T-helper 9 cell (primary cell): ENCODE measurements at places on chromosomes 16 and 17.

GRCh38 chr16:49048557-49048956 is 233.1 kb downstream of the CBLN1 start:
- no peak for DNase-seq

DNA sequence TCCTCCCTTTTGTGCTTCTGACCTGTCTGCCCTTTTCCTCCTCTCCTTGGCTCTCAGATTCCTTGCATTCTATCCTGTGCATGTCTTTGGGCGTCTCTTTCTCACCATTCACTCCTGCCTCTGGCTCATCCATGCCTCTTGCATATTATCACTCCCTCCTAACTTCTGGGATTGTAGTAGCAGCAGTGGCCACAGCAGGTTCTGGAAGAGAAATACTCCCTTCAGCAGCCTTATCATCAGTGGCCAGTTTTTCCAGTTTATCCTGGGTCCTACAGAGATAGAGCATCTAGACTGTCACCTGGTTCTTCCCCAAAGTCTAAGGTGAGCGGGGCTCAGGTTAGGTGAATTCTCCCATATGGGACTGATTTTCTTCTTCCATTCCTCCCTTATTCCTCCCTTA is 354.0 kb upstream of the CCL2 start:
- DNase-seq = no peak

DNA sequence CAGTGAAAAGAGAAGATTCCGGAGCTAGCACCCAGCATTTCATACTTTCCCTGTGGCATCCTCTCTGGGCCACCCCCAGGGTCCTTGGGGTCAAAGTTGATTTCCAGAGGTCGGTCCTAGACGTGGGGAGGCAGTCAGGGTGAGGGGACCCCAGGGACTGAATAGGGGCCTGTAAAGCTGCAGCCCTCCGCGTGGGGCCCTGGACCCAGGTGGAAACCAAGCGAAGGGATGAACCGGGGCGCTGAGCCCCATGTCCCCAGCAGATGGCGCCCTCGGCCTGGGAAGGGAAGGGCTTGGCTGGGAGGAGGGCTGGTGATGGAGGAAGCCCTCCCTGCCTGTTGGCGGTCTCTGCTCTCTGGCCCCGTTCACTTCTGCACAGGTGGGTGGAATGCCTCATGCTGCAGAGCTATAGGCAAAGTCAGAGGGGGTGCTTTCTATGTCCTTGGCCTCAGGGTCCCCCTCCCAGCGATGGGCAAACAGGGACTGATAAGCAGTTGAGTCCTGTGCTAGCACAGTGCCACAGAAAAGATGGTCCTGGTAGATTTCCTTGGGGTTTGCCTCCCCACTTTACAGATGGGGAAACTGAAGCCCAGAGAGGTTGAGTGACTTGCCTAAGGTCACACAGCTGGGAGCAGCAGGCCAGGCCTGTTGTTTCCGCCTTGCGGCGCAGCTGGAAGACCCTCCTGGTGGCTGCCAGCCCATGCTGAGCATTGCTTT is 163.4 kb upstream of the CIBAR2 start:
- DNase-seq = peak; percentile 51

- no peak for DNase-seq
Measured at GRCh38 chr17:43412166-43412565, 13.4 kb downstream of the ARL4D start.

DNA sequence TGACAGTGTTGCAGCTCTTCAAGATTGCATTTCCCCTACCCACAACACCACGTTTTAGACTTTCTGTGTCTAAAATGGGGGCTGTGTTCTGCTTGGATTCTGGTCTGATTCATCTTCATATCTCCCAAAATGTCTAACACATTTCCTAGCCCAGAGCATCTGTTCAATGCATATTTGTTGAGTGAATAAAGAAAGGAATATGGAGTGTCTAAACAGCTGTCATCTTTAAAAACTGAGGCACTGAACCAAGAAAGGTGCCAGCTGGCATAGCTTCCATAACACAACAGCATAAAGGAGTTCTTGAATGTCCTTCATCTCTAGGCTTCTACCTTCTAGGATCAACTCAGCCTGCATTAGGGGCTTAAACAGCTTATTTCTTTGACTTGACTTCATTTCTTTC is 67.4 kb downstream of the CDH11 start:
- no peak for DNase-seq

GRCh38 chr17:50044483-50044882 is 11.4 kb upstream of the ITGA3 start:
- DNase-seq = no peak

- DNase-seq = no peak
Measured at GRCh38 chr16:68927018-68927417, 83.7 kb downstream of the TANGO6 start.

DNA sequence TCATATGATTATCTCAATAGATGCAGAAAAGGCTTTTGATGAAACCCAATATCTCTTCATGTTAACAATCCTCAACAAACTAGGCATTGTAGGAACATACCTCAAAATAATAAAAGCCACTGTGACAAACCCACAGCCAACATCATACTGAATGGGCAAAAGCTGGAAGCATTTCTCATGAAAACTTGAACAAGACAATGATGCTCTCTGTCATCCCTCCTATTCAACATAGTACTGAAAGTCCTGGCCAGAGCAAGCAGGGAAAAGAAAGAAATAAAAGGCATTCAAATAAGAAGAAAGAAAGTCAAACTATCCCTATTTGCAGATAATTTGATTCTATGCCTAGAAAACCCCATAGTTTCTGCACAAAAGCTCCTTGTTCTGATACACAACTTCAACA is 999.2 kb upstream of the GOT2 start:
- no peak for DNase-seq

DNA sequence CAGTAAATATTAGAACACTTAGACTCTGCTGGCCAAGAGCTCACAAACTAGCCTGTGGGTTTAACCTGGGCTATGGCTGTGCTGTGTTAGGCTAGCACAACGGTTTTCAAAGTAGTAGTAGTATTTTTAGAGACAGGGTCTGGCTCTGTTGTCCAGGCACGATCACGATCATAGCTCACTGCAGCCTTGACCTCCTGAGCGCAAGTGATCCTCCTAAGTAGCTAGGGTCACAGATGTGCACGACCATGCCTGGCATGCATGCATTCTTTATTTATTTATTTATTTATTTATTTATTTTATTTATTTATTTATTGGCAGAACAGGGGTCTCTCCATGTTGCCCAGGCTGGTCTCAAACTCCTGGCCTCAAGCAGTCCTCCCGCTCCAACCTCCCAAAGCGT is 10.3 kb downstream of the MRPL27 start:
- no peak for DNase-seq

DNA sequence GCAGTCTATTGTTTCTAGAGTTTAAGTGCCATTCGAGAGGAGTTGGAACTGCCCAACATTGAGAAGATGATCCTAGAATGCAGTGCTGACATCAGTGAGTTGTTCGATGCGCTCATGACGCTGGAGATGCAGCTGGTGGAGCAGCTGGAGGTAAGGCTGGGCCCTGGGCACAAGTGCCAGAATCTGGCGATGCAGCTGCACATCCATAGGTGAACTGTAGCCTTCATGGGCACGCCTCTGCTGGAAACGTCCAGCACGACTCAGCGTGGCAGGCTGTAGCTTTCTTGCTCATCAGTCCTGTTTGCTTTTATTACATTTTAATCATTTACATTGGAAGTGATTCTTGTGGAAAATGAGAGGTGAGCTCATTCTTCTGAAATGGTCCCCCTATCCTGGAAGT is 31.7 kb downstream of the DRC3 start:
- no peak for DNase-seq

DNA sequence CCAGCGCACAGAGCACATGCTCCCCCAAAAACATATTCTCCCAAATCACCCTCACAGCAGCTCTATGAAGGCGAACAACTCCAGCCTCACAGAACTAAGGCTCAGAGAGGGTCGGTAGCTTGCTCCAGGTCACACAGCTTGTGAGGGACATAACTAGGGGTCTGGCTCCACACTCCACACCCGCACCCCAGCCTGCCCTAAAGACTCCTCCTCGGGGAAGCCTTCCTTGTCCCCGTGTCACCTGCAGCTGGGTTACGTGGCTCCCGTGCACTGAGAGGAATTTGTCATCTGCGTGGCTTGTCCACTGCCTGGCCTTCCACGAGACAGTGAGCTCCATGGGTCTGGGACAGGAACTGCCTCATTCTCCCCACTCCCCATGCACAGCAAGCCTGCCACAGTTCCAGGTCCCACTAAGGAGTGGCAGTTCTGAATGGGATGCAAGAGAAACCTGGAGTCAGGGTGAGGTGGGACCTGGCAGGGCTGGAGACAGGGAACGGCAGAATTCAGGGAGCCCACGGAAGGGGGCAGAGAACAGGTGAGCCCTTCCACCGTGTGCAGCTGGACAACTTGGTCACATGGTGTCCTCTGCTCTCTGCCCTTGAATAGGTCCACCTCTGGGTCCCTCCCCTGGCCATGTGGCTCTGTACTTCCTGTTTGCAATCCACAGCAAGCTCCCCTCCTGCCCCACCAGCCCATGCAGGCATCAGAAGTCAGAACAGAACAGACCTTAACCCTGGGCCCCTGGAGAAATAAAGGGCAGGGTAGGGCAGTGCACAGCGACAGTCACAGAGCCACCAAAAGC is 27.4 kb downstream of the TNFRSF13B start:
- no peak for DNase-seq

DNA sequence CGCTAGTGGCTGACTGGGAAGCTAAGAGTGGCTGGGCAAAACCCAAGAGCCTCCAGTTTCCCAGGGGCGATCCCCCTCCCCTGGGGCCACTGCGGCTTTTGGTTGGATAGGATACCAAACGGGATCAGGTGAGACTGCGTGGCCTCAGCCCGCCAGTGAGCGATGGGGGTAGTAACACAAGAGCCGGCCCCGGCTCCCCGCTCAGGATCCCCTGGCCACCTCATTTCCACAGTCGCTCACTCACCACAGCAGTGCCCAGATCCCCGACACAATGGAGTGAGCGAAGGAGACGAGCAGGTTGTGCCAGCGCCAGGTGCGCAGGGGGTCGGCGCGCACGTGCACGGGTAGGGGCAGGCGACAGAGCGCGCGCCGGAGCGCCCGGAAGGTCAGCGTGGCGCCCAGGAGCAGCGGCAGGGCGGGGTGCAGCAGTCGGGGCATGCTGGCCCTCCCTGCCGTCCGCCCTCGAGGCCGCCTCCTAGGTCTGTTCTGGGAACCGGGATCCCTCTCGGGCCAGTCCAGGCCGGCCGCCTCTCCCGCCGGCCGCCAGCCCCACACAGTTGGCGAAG is 290 bp downstream of the TLCD1 start:
- no peak for DNase-seq

GRCh38 chr16:68227183-68227793 is 8.6 kb downstream of the ESRP2 start:
- no peak for DNase-seq

DNA sequence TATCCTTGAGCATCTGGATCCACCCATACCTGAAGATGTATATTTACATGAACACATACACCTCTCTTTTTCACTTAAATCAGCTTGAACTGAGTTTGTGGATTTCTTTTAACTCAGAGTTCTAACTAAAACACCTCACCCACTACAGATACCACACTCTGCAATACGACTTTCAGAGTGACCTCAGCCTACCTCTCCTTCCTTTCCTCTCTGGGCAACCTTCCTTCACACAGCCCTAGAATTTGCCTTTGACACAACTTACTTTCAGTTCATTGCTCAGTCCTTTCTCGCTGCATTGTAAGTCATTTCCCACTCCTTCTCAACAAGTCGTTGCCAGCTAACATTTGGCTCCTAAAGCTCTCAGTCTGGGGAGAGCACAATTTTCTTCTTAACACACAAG is 151.9 kb upstream of the IRX3 start:
- DNase-seq = no peak

DNA sequence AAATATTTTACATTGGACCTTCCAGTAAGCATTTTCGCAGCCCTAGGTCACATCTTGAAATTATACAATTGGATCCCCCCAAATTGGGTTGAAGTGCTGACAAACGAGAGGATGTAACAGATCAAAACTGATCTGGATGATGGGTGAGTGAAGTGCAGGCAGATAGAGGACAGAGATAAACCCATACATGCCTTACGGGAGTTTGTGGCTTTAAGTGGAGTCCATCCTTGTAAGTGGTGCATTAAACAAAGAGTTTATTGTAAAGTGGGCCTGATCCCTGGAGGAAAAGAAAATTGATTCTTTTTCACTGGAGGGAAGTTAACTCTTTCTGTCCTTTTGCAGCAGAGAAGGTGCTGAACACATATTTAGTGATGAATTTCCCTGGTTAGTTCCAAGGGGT is 39.0 kb upstream of the KCNJ2 start:
- no peak for DNase-seq

- DNase-seq = no peak
Measured at GRCh38 chr17:20171741-20172365, 162.7 kb downstream of the SPECC1 start.

GRCh38 chr16:87417528-87417910 is 25.4 kb downstream of the MAP1LC3B start:
- DNase-seq = no peak

GRCh38 chr16:11497851-11498289 is 88.8 kb downstream of the LITAF start:
- no peak for DNase-seq

GRCh38 chr17:48194097-48194550 is 86.6 kb downstream of the SNX11 start:
- DNase-seq = no peak

DNA sequence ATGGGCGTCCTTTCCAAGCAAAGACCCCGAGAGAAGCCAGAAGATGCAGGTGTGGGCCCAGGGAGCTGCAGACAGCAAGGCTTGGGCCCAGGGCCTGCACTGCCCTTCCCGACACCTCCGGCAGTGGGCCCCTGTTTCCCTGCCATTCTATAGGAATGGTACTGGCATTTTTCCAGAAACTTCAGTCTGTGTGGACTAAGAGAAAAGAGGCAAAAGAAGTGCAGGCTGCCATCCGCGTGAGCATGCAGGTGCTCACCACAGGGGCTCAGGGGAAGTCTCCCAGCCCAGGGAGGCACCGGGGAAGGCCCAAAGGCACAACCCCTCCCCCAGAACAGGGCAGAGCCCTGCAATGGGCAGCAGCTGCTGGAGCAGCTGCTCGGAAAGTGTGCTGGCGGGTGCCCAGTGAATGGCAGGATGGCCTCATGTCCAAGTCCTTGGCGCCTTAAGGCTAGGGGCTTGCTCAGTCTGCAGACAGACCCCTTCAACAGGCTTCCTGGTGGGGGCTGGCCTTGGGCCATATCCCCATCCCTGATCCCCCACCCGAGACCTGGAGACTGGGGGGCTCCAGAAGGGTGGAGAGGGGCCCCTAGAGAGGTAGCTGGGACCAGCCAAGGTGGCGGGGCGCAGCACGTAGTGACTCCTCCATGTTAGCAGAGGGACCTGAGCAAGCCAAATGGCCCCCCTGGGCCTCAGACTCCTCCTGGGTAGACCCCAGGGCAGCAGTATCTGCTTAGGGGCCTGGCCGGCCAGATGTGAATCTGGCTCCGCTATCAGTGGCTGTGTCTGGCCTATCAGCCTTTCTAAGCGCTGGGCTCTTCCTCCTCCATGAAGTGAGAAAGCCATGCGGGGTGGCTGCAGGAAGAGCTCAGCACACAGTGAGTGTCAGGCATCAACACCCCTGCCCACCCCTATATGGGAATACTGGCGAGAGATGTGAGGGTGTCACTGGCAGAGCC is 6.7 kb upstream of the TPPP3 start:
- no peak for DNase-seq

DNA sequence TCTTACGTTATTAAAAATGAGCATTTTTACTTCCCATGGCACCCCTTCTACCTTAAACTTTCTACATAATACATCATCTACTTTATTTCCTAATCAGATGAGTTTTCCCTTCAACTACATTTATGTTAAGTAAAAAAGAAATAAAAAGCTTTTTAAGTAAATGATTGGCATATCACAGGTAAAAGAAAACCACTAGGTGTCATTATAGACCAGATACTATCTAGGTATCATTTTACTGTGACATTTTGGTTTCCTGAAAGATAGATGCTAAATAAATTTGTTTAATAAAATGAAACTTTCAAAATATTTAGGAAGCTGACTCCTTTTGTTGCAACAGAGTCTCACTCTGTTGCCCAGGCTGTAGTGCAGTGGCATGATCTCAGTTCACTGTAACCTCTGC is 3.8 kb upstream of the CMTM1 start:
- no peak for DNase-seq
